GF-D8 (cell line): ENCODE measurements at places on chromosomes 3 and 15.
A peak's percentile ranks its signal among the peaks of the same experiment; 100 is the strongest.

DNA sequence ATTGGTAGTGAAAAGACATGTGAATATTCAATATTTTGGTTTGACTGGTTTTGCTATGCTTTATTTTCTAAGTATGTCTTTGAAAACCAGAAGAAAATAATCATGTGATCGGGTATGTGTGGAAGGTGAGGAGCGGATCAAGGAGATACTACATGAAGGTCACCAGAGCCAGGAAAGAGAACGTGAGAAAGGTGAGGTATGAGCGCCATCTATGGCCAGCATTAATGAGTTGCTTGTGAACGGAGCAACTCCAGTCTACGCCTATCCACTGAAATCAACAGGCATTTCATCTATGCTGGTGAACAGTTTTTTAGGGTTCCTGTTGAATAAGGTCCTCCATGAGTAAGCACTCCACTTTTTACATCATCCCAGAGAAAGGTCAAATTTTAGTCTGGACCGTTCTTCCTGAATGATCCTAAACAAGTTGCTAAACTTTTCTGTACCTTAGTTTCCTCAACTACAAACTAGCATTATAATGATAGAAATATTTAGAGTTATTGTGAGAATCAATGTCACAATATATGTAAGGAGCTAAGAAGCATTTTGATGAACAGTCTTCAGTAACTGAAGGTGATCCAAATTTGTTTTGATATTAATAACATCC is 1435.2 kb upstream of the CADM2 start:
- peak; percentile 13 for DNase-seq

DNA sequence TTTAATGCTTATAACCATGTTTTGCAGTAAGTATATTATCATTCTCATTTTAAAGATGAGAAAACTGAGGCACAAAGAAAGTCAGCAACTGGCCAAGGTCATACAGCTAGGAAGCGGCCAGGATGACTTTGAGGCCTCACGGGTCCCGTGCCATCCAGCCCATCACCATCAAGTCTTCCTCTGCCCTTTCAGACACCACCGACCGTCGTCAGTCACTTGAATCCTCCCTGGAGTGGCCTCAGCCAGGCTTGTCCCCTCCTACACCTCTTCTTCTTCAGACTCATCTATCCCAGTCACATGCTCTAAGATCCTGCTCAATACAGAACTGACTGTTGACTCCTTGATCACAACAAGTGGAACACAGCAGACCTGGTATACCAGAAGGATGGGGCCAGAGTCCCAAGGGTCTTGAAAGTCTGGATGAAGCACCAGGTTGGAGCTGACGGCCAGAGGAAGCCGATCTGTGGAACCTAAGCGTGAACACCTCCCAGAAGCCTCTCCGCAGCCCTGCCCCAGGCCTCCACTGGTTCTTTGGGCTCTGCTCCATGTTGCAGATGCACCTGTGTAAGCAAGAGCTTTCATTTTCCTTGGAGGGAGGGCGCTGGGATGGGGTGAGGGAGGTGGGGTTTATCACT is 22.1 kb downstream of the ITGA11 start:
- DNase-seq, result no peak

GRCh38 chr3:105527535-105527934 is 160.8 kb downstream of the ALCAM start:
- no peak for DNase-seq

DNA sequence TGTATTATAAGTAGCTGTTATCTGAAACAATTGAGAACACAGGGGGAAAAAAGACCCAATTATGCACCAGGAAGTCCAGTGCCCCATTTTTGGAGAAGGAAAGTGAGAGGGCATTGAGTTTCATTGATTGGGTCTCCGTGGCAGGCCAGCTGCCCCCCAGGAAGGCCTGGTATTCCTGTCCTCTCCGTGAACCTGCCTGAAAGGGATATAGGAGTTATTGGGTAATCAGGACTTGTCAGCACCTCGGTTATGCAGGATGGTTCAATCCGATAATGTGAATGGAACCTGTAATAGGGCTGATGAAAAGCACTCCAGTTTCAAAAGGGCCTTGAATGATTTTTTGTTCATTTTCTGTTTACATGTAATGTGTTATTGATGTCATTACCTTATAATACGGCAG is 122.0 kb upstream of the RARB start:
- no peak for DNase-seq

GRCh38 chr3:168272343-168272985 is 176.7 kb upstream of the GOLIM4 start:
- DNase-seq, result no peak

DNA sequence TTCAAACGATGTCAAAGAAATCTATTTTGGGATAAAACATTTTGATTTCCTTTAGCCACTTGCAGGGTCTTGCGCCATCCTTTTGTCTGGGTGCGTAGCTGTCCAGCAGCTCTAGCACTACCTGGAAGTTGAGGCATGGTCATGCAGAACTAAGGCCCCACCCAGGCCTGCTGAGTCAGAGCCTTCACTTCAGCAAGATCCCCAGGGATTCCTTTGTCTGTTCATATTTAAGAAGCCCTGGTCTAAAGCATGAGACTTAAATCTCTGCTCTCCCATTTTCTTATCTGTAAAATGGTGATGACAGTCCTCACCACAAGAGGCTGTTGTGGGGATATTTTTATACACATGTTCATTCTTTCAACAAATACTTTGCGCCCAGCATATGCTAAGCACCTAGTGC is 99.0 kb upstream of the CTDSPL start:
- no peak for DNase-seq
